ENCODE measurements at places on chromosomes 1 and 21.

GRCh38 chr1:22139817-22140216 lies 3.1 kb downstream of the WNT4 start:
- no peak for DNase-seq

- no peak for DNase-seq
Observed at GRCh38 chr1:107183011-107183410, 42.2 kb downstream of the NTNG1 start.

DNA sequence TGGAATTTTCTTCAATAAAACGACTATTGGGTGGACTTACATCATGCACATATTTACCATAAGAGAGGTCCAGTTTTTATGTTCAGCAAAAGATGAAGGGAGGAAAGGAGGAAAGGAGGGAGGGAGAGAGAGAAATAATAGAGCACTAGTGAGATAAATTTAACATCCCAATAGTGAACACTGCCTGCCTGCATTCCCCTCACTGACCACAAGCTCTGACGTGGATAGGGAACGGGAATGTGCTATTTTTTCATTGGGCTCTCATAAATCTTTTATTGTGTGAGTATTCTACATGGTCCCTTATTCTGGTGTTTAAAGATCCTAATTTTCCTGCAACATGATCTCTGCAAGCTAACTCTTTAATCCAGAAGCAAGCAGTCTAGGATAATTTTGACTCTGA lies 82.1 kb downstream of the TTC3 start:
- peak; percentile 65 for DNase-seq

- DNase-seq: peak; percentile 63
Observed at GRCh38 chr1:192702212-192702902, 66.4 kb downstream of the RGS13 start.

DNA sequence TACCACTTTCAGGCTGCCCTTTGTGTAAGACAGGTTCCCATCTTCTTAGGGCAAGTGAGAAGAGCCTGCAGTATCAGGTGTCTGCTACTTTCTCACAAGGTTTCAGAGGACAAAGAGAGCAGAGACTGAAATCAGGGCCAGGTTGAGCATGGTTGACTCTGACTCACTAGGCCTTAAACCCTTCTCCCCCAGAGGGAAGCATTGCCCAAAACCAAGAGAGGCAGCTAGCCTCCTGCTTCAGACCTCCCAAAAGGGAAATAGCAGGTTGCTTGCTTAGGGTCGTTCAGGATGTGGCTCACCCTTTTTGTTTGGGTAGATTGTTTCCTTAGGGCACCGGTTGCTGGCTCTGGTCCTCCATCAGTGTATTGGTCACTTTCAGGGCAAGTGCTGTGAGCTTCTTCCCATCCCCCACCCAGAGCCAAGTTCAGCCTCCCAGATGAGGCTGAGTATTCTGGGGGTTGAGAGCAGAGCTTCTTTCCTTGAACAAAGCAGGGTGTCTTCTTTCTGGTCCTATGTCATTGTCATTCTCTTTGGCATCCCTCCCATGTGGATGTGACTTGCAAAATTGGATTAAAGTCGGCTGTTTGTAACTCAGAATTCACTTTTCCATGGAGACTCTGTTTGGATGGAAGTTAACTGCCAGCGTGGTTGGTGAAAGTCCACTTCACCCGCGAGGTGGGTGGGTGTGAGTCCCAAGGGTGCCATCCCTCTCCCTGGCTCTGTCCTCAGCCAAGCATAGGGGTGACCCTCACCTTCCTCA lies 55.5 kb upstream of the GALNT2 start:
- no peak for DNase-seq

DNA sequence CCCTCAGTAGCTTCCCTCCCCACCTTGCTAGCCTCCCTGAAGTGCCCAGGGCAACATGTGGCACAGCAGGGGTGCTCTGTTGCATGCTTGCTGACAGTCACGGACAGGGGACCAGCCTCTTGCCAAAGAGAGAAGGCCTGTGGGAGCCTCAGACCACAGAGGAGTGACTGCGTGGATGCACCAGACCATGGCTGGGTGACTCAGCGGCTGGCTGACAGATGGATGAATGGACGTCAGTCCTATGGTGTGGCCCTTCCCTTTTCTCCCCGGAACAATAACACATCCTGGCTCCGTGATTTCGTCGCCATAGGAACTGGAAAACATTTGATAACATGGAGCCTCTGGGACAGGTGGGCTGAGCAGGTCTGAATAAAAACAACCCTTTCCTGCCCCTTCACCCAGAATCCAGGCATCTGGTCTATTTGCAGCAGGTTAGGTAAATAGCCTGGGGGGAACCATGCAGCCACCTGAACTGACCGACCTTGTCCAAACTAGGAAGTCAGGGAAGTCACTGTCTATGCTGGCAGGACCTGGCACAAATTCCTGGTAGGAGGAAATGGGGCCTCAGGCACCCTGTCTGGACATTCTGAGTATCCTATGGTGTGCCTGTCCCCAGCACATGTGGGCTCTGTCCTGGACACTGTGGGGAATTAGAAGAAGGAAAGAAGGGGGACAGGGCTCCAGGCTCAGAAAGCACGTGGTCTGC lies 53.3 kb downstream of the NENF start:
- DNase-seq: peak; percentile 29

- no peak for DNase-seq
Observed at GRCh38 chr1:178382372-178382771, 114.4 kb downstream of the CLEC20A start.

Data from fibroblast of skin of left quadriceps (primary cell).